ENCODE measurements at places on chromosomes 12 and 14. TPM values are rescaled to one million over a fixed set of nuclear protein-coding genes. Genes with fewer than 3 reads are reported as not detected.

- no peak overlapping the region for H3K27ac ChIP-seq
- H3K36me3 ChIP-seq = no peaks in the 10 kb centered on the region
- DNase-seq = no peak
- H3K4me1 ChIP-seq = no peaks in the 10 kb centered on the region
These were observed 95.9 kb downstream of the TSPAN9 start for GRCh38 chr12:3173008-3173553.

GRCh38 chr12:86331457-86331856 lies 75.3 kb upstream of the MGAT4C start:
- no peak overlapping the region for H3K4me3 ChIP-seq
- H3K36me3 ChIP-seq = no peaks in the 10 kb centered on the region
- no peaks in the 10 kb centered on the region for H3K27me3 ChIP-seq

DNA sequence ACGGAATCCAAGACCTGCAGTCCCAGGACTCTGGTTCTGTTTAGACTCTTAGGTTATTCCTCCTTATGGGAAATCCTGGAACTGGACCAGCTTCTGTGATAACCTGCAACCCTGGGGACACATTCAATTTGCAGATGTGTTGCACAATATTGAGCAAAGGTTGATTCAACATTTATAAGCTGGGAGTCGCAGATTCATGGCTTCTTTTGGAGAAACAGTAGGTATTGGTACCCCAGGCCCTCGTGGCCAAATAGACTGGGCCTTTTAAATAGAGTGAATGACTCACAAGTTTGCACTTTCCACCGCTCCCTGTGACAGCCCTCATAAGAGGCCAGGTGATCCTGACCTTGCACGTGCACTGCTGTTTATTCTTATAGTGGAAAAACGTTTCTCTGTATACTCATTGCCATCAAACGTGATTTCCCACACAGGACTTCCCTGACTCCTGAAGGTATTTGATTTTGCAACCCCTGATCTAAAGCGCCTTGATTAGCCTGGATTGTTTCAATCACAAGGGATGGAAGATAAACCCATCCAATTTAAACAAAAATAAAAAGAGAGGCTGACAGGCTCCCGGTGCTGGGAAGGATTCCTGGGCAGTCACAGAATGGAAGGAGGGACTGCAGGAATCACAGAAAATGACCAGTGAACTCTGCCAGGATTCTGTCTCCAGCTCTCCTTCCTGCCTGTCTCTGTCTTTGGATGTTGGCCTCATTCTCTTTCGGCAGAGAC lies 98.0 kb downstream of the VCPKMT start:
- peaks cover 31% of the 10 kb centered on the region for H3K36me3 ChIP-seq
- H3K4me3 ChIP-seq = no peak overlapping the region
- H3K4me1 ChIP-seq = peaks cover 51% of the 10 kb centered on the region
- H3K27me3 ChIP-seq = no peaks in the 10 kb centered on the region
- H3K27ac ChIP-seq = no peak overlapping the region

GRCh38 chr12:93090731-93091172 lies 161.7 kb upstream of the EEA1 start:
- H3K27me3 ChIP-seq = no peaks in the 10 kb centered on the region
- H3K4me1 ChIP-seq = peaks cover 23% of the 10 kb centered on the region
- no peak for DNase-seq
- H3K36me3 ChIP-seq = peaks cover 4% of the 10 kb centered on the region
- H3K27ac ChIP-seq = no peak overlapping the region

- H3K4me3 ChIP-seq = peak overlapping the region; percentile 55
- H3K36me3 ChIP-seq = peaks cover 5% of the 10 kb centered on the region
- H3K27me3 ChIP-seq = peaks cover 9% of the 10 kb centered on the region
- H3K4me1 ChIP-seq = peaks cover 43% of the 10 kb centered on the region
These were observed 8.1 kb upstream of the GLTP start for GRCh38 chr12:109888179-109889020.

- no peak overlapping the region for H3K4me3 ChIP-seq
- no peaks in the 10 kb centered on the region for H3K27me3 ChIP-seq
- H3K36me3 ChIP-seq = no peaks in the 10 kb centered on the region
- H3K4me1 ChIP-seq = no peaks in the 10 kb centered on the region
These were observed 27.1 kb upstream of the RNU6-8 start for GRCh38 chr14:32230181-32230580.

The BDKRB2 gene
- total RNA-seq = not detected

- no peak overlapping the region for H3K27ac ChIP-seq
- peaks cover 3% of the 10 kb centered on the region for H3K4me1 ChIP-seq
These were observed 7.6 kb downstream of the AJUBA start for GRCh38 chr14:22974530-22975313.

- no peaks in the 10 kb centered on the region for H3K36me3 ChIP-seq
- no peaks in the 10 kb centered on the region for H3K4me1 ChIP-seq
- no peak overlapping the region for H3K27ac ChIP-seq
- no peak for DNase-seq
These were observed 11.2 kb downstream of the ULK1 start for GRCh38 chr12:131905630-131906091.

The LRP1-AS gene
- not detected for total RNA-seq

DNA sequence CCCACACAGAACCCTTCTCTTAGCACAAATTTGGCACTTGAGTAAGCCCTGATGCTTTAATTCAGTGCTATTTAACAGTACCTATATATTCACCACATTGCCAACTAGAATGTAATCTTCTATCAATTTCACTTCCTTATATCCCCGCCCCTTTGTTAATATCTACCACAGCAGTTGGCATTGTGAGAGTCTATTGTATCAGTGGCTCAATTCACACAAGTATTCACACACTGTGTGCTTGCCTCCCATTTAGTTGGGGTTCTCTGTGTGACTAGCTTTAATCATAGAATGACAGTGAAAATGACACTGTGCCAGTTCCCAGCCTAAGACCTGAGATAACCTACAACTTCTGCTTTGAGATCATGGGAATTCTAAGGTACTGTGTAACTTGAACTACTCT lies 103.1 kb downstream of the SEC23A start:
- H3K4me1 ChIP-seq = no peaks in the 10 kb centered on the region
- H3K4me3 ChIP-seq = no peak overlapping the region
- H3K27me3 ChIP-seq = peaks cover 2% of the 10 kb centered on the region
- no peaks in the 10 kb centered on the region for H3K36me3 ChIP-seq

DNA sequence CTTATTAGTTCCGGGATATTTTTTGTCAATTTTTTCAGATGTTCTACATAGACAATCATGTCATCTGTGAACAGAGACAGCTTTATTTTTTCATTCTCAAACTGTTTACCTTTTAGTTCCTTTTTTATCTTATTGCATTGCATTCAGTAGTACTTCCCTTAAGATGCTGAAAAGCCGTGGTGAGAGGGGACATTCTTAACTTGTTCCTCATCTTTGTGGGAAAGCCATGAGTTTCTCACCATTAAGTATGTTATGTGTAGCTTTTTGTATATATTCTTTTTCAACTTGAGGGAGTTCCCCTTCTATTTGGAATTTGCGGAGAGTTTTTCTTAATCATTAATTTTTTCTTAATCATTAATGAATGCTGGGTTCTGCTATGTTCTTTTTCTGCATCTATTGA lies 1727.1 kb upstream of the SEL1L start:
- no peak overlapping the region for H3K4me3 ChIP-seq
- no peaks in the 10 kb centered on the region for H3K27me3 ChIP-seq
- DNase-seq = no peak
- no peaks in the 10 kb centered on the region for H3K36me3 ChIP-seq
- H3K4me1 ChIP-seq = no peaks in the 10 kb centered on the region

DNA sequence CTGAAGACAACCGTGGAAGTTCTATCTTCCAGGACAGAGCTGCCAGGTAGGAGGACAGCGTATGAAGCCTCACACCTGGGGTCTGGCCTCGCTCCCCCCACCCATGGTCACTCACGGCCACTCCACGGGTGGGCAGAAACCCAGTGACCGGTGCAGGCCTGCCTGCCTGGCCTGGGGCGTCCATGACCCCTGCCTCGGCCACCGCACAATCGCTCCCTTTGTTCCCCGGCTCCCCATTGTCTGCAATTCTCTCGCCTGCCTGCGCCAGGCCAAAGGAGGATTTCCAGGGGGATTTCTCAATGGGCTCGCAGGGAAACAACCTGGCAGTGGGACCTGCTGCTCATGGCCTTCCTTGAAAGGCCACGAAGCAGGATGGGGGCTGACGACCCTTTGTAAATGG lies 22.6 kb downstream of the CCDC85C start:
- DNase-seq = no peak
- no peaks in the 10 kb centered on the region for H3K36me3 ChIP-seq
- H3K27me3 ChIP-seq = peaks cover 2% of the 10 kb centered on the region
- no peaks in the 10 kb centered on the region for H3K4me1 ChIP-seq

DNA sequence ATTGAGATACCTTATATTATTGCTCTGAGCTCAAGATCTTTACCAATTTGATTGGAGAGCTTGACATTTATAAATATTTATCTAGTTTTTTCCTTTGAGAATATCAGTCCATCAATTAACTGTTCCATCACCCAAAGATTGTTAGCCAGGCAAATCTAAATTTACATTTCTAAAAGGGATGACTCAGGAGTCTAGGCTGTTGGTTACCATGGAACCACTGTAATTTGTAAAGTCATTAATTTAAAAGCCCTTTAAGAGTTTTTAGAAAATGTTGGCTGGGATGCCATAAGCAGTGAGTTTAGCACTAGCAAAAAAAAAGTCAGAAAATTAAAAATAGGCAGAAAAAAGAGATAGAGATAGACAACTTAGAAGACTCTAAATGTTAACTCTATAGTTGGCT lies 19.5 kb upstream of the SERPINA1 start:
- no peaks in the 10 kb centered on the region for H3K36me3 ChIP-seq
- no peak for DNase-seq
- H3K4me3 ChIP-seq = no peak overlapping the region
- H3K27ac ChIP-seq = no peak overlapping the region
- H3K27me3 ChIP-seq = peaks cover 15% of the 10 kb centered on the region

DNA sequence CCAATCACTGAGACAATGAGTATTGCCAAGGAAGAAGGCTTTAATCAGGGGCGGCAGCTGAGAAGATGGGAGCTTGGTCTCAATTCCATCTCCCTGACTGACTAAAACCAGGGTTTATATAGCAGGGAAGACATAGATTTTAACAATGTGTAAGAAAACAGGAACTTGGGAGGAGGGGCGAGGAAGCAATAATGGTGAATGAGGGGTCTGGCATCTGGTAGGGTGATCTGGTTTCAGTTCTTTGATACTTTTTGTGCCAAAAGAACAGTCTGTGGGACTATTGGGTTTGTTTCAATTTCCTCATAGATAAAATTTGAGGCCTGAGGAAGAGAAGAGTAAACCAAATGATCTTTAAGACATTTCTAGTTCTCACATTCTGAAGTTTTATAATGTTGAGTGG lies 49.2 kb downstream of the FUT8 start:
- H3K4me3 ChIP-seq = no peak overlapping the region
- H3K27me3 ChIP-seq = no peaks in the 10 kb centered on the region
- peaks cover 47% of the 10 kb centered on the region for H3K36me3 ChIP-seq
- H3K27ac ChIP-seq = peak overlapping the region; percentile 63
- no peak for DNase-seq
- peaks cover 41% of the 10 kb centered on the region for H3K4me1 ChIP-seq

DNA sequence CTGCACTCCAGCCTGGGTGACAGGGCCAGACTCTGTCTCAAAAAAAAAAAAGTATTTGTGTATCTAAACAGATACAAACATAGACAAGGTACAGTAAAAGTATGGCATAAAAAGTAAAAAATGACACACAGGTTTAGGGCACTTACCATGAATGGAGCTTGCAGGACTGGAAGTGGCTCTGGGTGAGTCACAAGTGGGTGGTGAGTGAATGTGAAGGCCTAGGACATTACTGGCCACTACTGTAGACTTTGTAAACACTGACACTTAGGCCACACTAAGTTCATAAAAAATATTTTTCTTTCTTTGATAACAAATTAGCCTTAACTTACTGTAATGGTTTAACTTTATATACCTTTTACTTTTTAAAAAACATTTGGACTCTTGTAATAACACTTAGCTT lies 38.0 kb upstream of the EIF5 start:
- H3K27ac ChIP-seq = no peak overlapping the region
- H3K4me3 ChIP-seq = no peak overlapping the region
- peaks cover 11% of the 10 kb centered on the region for H3K27me3 ChIP-seq
- no peak for DNase-seq
- no peaks in the 10 kb centered on the region for H3K4me1 ChIP-seq

The KRT81 gene
- not detected for total RNA-seq

DNA sequence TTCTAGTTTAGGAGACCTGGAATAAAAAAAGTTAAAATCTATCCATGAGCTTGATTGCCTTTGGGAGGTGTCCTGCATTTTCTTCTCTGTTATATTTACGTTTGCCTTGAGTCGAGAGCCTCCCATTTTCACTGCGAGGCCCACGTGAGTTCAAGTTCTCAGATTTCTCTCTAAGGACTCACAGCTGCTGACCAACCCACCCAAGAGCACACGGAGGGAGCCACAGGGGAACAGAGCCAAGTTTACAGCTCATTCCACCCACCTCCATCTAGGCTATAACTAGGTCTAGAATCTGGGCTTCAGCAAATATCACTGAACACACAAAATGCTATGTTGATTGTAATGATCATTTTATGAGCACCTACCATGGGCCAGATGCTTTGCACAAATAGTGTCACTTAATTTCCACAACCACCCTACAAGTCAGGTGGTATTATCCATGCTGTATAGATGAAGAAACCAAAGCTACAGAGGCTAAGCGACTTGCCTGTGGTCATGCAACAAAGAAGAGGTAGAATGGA lies 16.7 kb downstream of the ALDH1L2 start:
- no peaks in the 10 kb centered on the region for H3K4me1 ChIP-seq
- H3K36me3 ChIP-seq = no peaks in the 10 kb centered on the region
- no peak overlapping the region for H3K4me3 ChIP-seq

The KRT1 gene
- total RNA-seq = not detected

The SYT1 gene
- not detected for total RNA-seq

The TEX52 gene
- 0.17 TPM for total RNA-seq

The SLCO1C1 gene
- not detected for total RNA-seq

The MIPOL1 gene
- total RNA-seq = not detected

- H3K27me3 ChIP-seq = peaks cover 12% of the 10 kb centered on the region
- peak overlapping the region; percentile 88 for H3K4me3 ChIP-seq
- no peaks in the 10 kb centered on the region for H3K36me3 ChIP-seq
- H3K27ac ChIP-seq = peak overlapping the region; percentile 88
- DNase-seq = peak; percentile 96
These were observed 315 bp upstream of the CCDC85C start for GRCh38 chr14:99604278-99604765.

DNA sequence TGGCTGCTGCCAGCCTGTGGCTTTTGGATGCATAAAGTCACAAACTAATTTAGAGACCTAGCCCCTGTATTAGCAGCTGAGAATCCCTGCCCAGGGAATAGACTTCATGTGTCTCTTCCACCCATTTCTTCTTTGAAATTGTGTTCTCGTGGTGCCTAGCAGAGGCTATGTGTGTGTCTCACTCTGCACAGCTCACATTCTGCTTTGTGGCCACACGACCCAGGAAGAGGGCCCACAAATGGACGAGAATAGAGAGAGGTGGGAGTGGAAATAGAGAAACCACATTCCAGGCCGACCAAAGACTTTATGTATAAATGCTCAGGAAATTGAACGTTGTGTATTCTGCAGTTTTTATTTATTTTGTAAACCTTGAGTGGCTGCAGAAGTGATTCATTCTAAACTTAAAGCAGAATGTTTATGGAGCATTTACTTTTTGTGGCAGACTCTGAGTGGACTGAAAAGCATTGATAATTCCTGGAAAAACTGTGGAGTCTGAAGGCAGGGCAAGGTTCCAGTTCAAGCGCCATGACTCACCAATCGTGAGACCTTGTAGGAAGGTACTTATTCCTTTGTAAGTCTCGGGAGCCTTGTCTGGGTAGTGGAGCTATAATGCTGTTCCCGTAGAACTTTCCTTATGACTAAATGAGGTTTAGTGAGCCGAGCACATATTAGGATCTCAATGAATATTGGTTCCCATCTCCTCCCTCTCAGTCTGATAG lies 9.1 kb downstream of the B4GALNT3 start:
- DNase-seq = no peak
- no peak overlapping the region for H3K27ac ChIP-seq

The LHX5 gene
- total RNA-seq = not detected
